RCC 7860 (cell line): ENCODE measurements at places on chromosomes 1 and 21.

DNA sequence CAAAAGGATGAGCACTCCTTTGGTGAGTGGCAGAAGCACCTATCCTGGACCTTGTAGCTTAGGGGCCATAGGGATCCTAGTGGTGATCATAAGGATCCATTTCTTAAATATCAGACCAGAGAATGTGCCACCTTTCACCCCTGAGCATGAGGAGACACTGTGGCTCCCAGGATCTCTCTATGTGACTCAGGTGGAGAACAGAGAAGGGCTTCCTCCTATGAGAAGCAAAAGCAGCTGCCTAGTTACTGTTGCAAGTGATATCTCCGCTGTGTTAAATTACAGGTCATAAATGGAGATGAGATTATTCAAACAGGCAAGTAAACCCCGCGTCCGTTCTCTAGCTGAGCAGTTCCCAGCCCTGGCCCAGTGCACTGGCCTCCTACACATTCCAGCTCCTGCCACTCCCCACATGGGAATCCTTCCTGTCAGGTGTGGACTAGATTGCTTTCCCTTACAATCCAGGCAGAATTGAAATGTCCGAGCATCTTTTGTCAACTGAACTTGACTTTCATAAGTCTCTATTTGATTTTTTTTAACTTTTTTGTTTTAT lies 26.3 kb downstream of the CLEC20A start:
- no peak for DNase-seq

- no peak for DNase-seq
Measured at GRCh38 chr1:84689514-84690396, 506 bp downstream of the SSX2IP start.

DNA sequence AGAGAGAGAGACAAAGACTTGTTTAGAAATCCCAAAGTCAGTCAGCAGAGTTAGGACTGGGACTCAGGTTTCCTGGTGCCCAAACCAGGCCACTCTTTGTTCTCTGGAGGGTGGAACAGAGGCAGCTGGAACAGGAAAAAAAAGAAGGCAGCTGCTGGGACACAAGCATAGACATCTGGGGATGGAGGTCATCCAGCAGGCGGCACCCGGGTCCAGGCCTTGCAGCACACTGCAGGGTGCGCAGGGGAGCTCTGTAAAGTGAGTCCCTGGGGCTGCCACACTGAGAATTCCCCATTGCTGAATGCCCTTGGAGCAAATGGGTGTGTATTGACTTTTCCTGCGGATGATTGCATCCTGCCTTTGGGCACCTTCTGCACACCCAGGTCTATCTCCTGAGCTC lies 222.9 kb upstream of the CSF3R start:
- no peak for DNase-seq

DNA sequence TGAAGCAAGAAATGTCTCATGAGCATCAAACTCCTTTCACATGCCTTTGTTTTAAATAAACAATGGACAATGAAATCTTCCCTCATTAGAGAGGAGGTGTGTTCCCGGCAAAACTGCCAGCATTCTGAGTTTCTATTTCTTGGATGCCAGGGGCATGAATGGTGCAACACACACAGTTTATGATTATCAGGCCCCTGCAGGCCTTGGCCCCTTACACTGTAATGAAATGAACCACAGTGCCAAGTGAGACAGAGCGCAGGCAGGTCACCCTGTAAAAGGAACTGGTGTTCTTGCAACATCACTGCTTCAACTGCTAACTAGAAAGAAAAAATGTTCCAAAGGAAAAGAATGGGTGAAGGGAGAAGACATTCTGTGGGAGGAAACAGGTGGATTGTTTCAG lies 3.8 kb upstream of the PIGC start:
- DNase-seq, result no peak

GRCh38 chr1:28893403-28894102 lies 20.8 kb upstream of the EPB41 start:
- no peak for DNase-seq

DNA sequence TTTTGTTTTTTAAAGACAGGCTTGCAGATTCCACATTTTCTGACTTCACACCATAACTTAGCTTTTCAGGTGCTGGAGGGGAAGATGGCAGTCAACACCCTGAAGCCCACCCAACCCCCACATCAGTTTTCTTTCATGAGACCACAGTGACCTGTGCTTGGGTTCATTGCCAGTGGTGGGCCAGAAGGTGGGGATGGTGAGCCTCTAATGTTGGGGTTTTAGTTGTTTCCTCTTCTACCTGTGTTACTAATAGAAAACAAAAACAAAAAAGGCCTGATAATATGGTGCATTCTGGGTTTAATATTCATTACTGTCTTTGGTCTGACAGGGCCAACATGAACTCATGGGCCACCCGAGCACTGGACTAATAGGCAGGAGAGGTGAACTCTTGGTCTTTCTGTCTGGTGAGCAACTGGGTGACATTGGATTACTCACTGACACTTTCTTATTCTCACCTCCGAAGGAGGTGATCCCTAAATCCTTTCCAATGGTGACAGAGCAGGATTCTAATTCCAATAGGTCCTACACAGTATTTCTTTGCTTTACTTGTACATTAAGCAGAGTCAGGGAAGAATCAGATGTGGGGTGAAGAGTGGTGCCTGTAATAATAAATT lies 132.8 kb downstream of the CLIC6 start:
- no peak for DNase-seq
